ENCODE measurements at places on chromosomes 3 and 15. TPM values are rescaled to one million over a fixed set of nuclear protein-coding genes. Genes with fewer than 3 reads are reported as not detected.

DNA sequence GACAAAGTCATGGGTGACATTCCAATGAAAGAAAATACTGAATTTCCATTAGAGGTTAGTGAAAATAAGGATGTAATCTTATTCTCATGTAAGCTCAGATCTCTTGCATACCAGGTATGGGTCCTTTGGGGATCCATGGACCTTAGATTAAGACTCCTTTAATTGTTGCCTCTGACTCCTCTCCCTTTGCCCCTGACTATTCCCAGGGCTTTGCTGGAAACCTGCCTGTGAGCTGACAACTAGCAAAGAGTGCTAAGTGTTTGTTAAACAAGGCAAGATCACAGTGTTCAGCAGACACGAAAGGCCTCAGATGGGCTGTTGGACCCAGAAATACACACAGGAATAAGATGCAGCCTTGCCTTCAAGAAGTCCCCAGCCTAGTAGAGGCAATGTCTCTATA lies 32.1 kb downstream of the ACKR2 start:
- no peak for DNase-seq

GRCh38 chr15:32124726-32125125 lies 94.4 kb downstream of the CHRNA7 start:
- DNase-seq: no peak

GRCh38 chr3:54719914-54720313 lies 207.9 kb downstream of the LRTM1 start:
- DNase-seq: no peak

GRCh38 chr15:64048781-64049460 lies 2.6 kb upstream of the DAPK2 start:
- DNase-seq: no peak

GRCh38 chr3:65778968-65779367 lies 259.8 kb downstream of the MAGI1 start:
- DNase-seq: peak; percentile 13

GRCh38 chr3:151384741-151385174 lies at the start of gene P2RY12:
Gene P2RY12, minus strand, starts transcription at chr3:151384753. Its CDS starts 45,908 bp downstream, at chr3:151338845.
- no peak for DNase-seq

- no peak for DNase-seq
Observed at GRCh38 chr3:74539876-74540275, 74.6 kb downstream of the CNTN3 start.

- no peak for DNase-seq
Observed at GRCh38 chr3:160735826-160736225, 20.2 kb upstream of the PPM1L start.

ATP10A gene
- 1.3 TPM for total RNA-seq

GRCh38 chr15:42891569-42891968 lies 29.0 kb downstream of the TTBK2 start:
- DNase-seq: no peak

DNA sequence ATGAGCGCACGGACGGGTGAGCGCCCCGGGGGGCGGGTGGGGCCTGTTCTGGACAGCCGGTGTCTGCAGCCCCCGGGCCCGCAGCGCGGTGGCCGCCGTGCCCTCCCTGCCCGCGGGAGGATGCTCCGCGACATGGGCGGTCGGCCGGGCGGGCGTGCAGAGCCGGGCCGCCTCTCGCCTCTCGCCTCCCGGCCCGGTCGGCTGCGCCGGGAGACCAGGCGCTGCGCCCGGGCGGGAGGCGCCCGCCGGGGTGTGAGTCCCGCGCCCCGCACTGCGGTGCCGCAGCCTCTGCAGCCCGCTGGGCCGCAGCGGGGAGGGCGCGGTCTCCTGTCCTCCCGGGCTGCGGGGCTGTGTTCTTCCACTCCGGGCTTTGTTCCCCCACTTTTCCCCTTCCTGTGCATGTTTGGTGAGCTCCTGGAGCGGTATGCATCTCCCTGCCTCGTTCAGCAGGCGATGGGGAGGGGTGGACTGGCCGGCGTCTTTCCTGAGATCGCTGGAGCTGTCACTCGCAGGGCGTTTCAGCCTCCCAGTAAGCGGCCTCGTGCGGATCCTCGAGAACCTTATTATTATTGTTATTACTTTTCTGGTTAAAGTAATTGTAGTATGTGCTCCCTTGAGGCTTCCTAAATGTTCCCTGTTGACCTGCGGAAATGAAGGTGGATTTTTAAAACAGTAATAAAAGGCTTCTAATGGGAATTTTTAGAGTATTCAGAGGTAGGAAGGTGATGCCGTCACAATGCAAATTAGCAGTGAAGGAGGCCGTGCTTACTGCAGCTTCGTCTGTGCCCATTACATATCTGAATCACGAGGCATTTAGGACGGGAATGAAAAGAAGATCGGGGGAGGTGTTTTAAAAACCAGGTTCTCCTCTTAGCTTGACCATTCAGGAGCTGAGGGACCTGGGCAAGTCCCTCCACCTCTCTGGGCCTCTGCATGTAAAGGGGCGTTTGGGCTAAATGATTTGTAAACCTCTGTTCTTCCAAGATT lies 593 bp downstream of the TMOD2 start:
- DNase-seq: no peak

DNA sequence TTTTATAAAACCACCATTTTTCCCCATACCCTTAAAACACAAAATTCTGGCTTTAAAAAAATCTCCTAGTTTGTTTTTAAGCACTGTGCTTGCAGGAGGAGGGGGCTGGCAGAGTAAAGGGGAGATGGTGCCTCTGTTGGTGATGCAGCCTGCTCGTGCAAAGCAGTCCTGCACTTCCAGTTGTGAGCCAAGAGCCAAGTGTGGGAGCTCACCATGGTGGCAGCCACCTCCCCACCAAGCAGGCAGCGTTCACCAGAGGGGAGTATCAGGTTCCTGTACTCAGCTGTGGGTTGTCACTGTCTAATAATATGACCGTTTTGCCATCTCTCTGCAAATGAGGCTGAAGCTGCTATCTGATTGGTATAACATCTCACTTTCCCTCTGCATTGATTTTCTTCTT lies 164.8 kb downstream of the SYNPR start:
- no peak for DNase-seq

HCN4 gene
- total RNA-seq: 0.04 TPM

GRCh38 chr3:19898721-19899120 lies 35.3 kb downstream of the EFHB start:
- DNase-seq: no peak

SAMD7 gene
- not detected for total RNA-seq

BOC gene
- 3.7 TPM for total RNA-seq

GRCh38 chr3:195162033-195162669 lies 108.8 kb downstream of the XXYLT1 start:
- DNase-seq: no peak

- peak; percentile 65 for DNase-seq
Observed at GRCh38 chr3:55487381-55488241, 505 bp upstream of the WNT5A start.

DNA sequence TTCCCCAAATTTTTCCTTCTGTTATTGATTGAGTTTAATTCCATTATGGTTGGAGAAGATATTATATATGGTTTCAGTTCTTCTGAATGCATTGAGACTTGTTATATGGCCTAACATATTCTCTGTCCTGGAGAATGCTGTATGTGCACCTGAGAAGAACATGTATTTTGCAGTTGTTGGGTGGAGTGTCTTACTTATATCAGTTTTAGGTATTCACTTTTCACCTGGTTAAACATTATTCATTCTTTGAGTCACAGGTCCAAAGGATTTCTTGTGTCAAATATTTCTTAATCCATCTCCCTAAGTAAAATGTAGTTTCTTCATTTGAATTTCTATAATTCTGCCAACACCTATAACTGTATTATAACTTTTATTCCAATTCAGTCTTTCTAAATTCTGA lies 17.8 kb downstream of the ACKR2 start:
- DNase-seq: no peak

GRCh38 chr15:58852347-58852746 lies 81.1 kb downstream of the SLTM start:
- DNase-seq: no peak

GRCh38 chr3:12187448-12188327 lies 29.0 kb upstream of the TIMP4 start:
- DNase-seq: peak; percentile 56

PPP1R14D gene
- not detected for total RNA-seq

DNA sequence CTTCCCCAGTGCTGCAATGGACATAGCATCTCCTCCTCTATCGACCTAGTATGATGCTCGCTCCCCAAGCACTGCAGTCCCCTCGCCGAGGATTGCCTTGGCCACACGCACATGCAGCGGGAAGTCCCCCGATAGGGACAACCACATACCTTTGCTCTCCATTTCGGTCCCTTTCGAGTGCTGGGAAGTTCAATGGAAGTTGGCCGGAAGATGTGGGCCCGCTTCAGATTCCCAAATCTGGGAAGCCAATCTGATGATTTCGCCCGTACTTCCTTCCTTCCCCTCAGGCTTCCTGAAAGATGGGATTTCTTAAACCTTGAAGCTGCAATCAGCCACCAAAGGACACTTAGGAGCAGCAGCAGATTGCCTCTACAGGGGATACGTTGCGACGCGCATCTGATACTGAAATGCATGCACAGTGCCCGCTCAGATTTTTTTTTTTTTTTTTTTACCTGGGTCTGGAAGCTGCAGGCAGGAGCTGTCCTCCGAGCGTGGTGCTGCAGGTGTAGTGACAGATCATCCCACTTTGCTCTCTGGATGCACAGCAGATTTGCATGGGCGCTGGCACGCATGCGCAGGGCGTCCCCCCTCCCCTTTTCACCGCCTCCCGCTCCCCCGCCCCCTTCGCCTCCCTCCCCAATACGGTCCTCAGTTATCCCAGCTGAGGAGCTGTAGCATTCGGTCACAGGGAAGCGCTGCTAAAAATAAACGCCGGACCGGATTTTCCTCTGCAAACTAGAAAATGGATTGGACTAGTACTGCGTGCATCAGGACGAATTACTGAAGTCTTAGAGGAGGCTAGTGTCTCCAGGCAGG lies at the start of gene FGF12:
FGF12 (minus strand) TSS at position 510 of the 816 bp plus-strand sequence.
- peak; percentile 53 for DNase-seq

GRCh38 chr15:76193934-76194333 lies 117.3 kb downstream of the ETFA start:
- no peak for DNase-seq

- no peak for DNase-seq
Observed at GRCh38 chr3:196260784-196261183, 26.7 kb downstream of the PCYT1A start.

ROBO2 gene
- 9.9 TPM for total RNA-seq

DNA sequence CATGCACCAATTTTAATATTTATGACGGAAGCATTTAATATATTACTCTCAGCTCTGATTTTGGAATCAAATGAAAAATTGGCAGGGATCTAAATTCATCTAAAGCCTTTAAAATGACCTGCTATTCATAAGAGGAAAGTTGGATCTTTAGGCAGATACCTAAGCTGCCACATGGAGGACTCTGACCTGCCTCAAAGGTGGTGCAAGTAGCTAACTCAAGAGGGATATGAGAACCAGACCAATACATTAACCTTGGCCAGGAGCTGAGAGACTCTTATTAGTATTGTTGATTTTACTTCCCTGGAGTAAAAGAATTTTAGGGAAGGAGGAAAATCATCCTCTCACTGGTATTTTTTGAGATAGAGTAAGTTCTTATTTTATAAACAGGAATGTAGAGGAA lies 17.7 kb downstream of the ZNF654 start:
- no peak for DNase-seq

DNA sequence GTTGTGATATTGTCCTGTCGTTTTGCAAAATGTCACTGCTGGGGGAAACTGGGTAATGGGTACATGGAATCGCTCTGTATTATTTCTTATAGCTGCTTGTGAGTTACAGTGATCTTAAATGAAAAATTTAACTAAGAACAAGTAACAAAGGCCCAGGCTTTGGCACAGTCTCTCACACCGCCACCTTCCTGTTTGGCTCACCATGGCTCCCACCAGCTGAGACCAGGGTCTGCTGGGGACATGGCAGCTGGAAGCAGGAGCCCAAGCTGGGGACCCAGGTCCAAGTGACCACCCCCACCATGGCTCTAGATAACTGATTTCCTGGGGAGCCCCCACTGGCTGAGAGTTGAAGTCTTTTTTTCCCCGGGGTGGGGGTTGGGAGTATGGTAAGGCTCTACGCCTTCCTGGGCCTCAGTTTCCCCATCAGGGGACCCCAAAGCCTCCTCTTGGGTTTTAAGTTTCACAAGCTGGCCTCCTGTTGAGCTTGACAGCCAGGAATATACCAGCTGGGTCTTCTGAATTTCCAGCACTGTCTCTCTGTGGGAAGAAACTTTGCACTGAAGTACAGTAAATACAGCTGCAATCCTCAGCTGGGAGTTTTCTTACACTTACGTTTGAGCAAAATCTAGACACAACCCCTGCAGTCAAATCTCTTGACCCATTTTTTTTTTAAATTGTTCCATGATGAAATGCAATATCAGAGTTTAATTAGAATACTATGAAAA lies 26.1 kb downstream of the ABTB1 start:
- no peak for DNase-seq

RNF123 gene
- total RNA-seq: 8.4 TPM

- no peak for DNase-seq
Observed at GRCh38 chr15:65335278-65336055, 31.0 kb downstream of the RNU5B-1 start.

DNA sequence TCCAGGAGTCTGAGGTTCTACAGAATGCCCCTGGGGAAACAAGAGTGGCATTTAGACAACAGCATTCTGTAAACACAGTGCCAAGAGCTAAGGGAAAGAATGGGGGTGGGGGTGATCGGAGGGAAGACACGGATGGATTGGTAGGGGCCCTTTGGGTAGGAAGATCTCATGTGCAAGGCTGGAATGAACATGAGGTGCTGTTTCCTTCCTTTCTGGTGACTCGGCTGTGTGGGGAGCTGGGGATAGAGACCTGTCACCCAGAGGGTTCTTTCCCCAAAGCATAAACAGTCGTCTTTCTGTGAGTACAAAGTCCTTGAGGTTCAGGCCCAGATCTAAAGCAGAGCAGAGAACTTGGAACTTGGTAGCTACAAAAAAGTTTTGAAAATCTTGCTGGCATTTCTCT lies 11.7 kb downstream of the TPM1 start:
- DNase-seq: no peak

MYO5C gene
- 0.06 TPM for total RNA-seq

DCP1A gene
- total RNA-seq: 6.5 TPM

DNA sequence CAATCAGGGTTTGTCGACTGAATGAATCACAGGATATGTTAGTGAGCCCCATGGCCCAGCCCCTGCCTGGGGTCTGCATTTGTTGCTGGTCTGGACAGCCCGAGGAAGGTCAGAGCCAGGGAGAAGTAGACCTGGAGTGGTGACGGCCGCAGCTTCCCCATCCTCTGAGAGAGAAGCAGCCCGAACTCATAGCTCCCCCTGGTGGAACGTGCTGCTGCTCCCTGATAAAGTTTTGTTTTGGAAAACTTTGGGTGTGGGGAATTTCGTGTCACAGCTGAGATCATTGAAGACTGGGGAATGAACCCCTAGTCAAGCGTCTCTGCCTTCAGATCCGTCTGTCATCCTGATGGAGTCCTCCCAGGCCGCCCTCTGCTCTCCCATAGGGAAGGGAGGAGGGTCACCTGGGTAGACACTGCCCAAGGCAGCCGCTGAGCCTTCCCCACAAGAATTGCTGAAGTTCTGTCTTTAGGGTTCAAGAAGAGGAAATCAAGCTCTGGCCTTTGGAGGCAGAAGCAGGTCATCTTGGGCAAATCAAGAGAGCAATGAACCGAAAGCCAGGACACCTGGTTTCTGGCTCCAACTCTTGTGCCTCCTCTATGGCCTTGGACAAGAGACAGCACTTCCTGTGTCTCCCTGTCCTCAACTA lies 60.5 kb downstream of the GLDN start:
- DNase-seq: peak; percentile 21

TERB2 gene
- total RNA-seq: not detected

- DNase-seq: no peak
Observed at GRCh38 chr15:63836579-63836978, 2.8 kb upstream of the HERC1 start.

- no peak for DNase-seq
Observed at GRCh38 chr3:193948459-193948858, 187.5 kb upstream of the HES1 start.
